ENCODE measurements at places on chromosomes 6 and 20. TPM values are rescaled to one million over a fixed set of nuclear protein-coding genes. Genes with fewer than 3 reads are reported as not detected.

The TREM1 gene
- total RNA-seq = not detected

The CALHM6 gene
- 4.1 TPM for total RNA-seq

The TGM3 gene
- 56.5 TPM for total RNA-seq

The TTK gene
- total RNA-seq = 6.1 TPM

The BHLHE23 gene
- total RNA-seq = not detected

The TXLNB gene
- 0.59 TPM for total RNA-seq

The LYRM2 gene
- total RNA-seq = 19.5 TPM

The SLC16A10 gene
- total RNA-seq = 73.5 TPM

The CUTA gene
- total RNA-seq = 119 TPM

The COL9A1 gene
- not detected for total RNA-seq

The PNLDC1 gene
- 4.4 TPM for total RNA-seq

The ME1 gene
- 40.5 TPM for total RNA-seq

The NELFCD gene
- 45.9 TPM for total RNA-seq

The BTN1A1 gene
- total RNA-seq = not detected

The ADGRF5 gene
- 4.7 TPM for total RNA-seq

The VNN1 gene
- total RNA-seq = 0.51 TPM

The TAGAP gene
- total RNA-seq = 1.5 TPM

The GABBR1 gene
- 16.4 TPM for total RNA-seq

The POM121L2 gene
- not detected for total RNA-seq

The PTK6 gene
- 61.1 TPM for total RNA-seq

The LST1 gene
- total RNA-seq = 7.1 TPM

The SEC63 gene
- total RNA-seq = 45.0 TPM

The AK9 gene
- total RNA-seq = 6.4 TPM

The AVP gene
- not detected for total RNA-seq

The CTAGE9 gene
- total RNA-seq = not detected

The KIF25 gene
- not detected for total RNA-seq

The ISM1 gene
- 9.0 TPM for total RNA-seq

The FRK gene
- 3.6 TPM for total RNA-seq

The RALY gene
- 80.1 TPM for total RNA-seq

The SLC29A1 gene
- total RNA-seq = 133 TPM

The SPINT3 gene
- total RNA-seq = 3.2 TPM

The ARID1B gene
- 233 TPM for total RNA-seq

The RNF144B gene
- 48.4 TPM for total RNA-seq

The IYD gene
- total RNA-seq = 2.2 TPM

The SLC22A16 gene
- not detected for total RNA-seq

The EEF1A1 gene
- total RNA-seq = 12,310 TPM

The YWHAB gene
- total RNA-seq = 128 TPM

The TRIM10 gene
- 0.83 TPM for total RNA-seq

The SOX18 gene
- 8.7 TPM for total RNA-seq

The SLC4A11 gene
- 20.6 TPM for total RNA-seq

The SAMD10 gene
- total RNA-seq = 11.1 TPM

The CCND3 gene
- total RNA-seq = 123 TPM

The FOXA2 gene
- not detected for total RNA-seq

The TSPO2 gene
- not detected for total RNA-seq

The SLC17A3 gene
- not detected for total RNA-seq

The PYGB gene
- total RNA-seq = 175 TPM

The MICB gene
- 0.26 TPM for total RNA-seq

The NKAPL gene
- not detected for total RNA-seq

The CRISP3 gene
- total RNA-seq = 6.1 TPM

The ANKRD6 gene
- total RNA-seq = 4.1 TPM

The HAO1 gene
- total RNA-seq = 0.80 TPM

The SERINC1 gene
- total RNA-seq = 107 TPM

The PLA2G7 gene
- 2.8 TPM for total RNA-seq

The SLC17A5 gene
- 10.0 TPM for total RNA-seq

The UNC5CL gene
- total RNA-seq = 0.94 TPM

Measured in suprapubic skin (tissue), 4 donors.